Neural progenitor cell (in vitro differentiated cells): ENCODE measurements at places on chromosomes 1 and 21.
A peak's percentile ranks its signal among the peaks of the same experiment; 100 is the strongest.

DNA sequence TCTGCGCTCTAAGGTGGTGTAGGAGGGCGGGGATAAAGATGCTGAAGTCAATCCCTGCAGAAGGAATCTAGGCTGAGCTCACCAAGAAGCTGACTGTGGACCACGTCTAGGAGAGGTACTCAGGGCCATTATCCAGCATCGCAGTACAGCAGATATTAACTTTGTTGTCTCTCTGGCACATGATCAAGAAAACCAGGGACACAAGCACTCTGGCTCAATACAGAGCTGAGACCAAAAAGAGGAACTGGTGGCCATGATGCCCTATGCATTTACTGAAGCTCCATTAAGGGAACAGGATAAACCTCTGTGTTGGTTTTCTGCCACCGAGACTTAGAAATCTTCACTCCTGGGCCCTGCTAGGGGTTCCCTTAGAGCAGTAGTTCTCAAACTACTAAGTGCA is 38.0 kb upstream of the ANGPTL7 start:
- DNase-seq: no peak

GRCh38 chr1:143698016-143698415 is 273.8 kb downstream of the FAM72C start:
- DNase-seq: no peak

DNA sequence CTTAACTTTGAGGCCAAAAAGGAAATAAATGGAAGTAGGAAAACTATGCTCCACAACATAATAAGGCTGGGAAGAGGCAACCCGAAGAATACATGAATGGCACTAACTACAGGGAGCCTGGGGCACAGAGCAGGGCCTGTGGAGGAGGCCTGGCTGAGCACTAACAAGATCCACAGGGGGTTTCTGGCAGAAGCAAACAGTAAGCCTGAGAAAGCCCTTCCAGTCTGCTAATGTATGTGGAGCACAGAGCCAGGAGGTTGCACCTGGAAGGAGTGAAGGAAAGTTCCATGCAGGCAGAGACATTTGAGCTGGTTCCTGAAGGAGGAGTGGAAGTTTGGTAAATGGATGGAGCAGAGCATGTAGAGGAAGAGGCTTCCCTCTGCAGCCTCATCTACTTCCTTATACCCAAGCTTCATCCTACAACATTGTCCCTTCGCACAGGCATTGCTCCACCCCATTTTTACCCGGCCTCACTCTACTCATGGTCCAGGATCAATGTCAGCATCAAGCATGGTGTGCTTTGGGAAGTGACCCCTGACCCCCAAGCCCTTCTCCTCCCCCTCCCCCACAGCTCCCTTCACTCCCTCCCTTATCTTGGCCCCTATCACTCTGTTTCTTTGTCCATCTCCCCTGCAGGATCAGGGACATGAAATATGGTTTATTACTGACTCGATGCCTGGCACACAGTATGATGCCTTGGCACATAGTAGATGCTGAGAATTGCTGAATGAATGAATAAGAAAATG is 23.3 kb downstream of the SHISA4 start:
- DNase-seq: peak; percentile 48

DNA sequence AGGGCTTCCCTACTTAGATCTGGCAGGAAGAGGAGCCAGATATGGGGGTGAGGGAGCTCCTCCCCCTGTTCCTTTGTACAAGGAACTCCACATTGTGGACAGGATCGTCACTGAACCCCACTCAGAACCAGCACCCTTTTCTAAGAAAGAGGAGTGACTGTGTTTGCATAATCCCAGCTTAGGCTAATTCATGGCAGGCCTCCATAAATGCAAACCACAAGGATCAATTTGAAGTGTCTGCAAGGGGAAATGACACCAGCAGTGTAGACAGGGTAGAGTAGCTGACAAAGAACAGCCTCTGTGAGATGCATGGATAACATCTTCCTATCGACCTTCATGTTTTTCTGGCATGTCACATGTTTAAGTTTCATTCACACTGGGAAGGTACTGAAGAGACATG is 11.7 kb downstream of the MX1 start:
- no peak for DNase-seq

- DNase-seq: no peak
These were observed 891.5 kb upstream of the ADGRL2 start for GRCh38 chr1:80909172-80909784.

DNA sequence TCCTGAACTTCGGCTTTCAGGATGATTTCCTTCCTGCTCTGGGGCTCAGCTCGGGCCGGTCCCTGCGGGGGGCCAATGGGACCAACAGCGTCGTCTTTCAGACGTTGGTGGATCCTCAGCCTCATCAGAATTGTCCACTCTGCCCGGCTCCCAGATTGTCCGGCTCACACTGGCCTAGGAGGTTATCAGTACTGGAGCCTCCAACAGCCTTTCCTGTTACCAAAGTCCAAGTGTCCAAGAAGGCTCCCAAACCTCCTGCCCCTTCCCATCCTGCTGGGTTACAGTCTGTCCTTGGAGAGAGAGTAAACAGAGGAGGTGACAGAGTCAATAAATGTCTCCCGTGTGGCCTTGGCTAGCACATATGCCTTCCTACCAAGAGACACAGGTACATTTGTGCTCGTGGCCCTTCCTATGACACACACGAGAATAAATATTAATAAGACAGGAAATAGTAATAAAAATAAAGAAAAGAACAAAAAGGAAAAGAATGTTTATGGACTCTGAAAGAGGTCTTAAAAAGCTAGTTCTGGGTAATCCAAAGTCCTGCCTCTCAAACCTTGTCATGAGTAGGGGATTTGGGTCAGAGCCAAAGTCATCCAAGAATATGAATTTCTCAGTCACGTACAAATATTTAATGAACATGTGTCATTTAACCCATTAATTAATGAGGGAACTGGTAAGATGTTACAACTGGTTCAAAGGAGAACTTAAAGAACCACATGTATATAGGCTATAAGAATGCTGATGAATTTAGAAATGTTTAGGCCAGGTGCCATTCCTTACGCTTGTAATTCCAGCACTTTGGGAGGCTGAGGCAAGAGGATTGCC is 80.8 kb upstream of the SLC2A1 start:
- DNase-seq: no peak

DNA sequence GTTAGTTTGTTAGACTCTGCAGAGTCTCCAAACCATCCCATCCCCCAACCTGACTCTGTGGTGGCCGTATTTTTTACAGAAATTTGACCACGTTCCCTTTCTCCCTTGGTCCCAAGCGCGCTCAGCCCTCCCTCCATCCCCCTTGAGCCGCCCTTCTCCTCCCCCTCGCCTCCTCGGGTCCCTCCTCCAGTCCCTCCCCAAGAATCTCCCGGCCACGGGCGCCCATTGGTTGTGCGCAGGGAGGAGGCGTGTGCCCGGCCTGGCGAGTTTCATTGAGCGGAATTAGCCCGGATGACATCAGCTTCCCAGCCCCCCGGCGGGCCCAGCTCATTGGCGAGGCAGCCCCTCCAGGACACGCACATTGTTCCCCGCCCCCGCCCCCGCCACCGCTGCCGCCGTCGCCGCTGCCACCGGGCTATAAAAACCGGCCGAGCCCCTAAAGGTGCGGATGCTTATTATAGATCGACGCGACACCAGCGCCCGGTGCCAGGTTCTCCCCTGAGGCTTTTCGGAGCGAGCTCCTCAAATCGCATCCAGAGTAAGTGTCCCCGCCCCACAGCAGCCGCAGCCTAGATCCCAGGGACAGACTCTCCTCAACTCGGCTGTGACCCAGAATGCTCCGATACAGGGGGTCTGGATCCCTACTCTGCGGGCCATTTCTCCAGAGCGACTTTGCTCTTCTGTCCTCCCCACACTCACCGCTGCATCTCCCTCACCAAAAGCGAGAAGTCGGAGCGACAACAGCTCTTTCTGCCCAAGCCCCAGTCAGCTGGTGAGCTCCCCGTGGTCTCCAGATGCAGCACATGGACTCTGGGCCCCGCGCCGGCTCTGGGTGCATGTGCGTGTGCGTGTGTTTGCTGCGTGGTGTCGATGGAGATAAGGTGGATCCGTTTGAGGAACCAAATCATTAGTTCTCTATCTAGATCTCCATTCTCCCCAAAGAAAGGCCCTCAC is at the start of gene OLIG2:
OLIG2 (plus strand) TSS at position 447 of the 954 bp plus-strand sequence. CDS start 928 bp downstream, outside the sequence.
- peak; percentile 96 for DNase-seq
